ENCODE measurements at places on chromosomes 16 and 17.

GRCh38 chr16:51763072-51763661 is 612.1 kb upstream of the SALL1 start:
- DNase-seq, result no peak

DNA sequence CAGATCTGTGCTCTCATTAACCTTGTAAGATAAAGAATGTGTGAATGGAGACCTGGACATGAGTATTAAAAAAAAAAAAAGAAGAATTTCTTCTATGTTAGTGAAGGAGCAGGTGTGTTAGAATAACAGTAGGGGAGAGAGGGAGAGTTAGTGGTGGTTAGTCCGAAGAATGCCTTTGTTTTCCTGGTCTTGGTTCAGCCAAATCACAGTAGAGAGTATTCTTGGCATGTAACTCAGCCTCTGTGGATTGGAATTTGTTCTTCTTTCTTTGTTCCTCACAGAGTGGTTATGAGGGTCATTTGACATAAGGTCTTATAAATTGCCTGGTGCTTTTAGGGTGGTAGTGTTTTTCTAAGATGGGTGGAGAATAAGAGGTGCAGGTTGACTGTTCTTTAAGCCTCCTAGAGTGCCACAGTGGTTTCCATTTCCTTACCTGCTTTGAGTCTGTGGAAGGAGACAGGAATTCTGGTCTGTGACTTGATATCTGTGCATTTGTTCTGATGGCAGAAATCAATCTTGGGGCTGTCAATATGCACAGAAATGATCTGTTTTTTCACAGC is 17.6 kb downstream of the NUP93 start:
- DNase-seq, result no peak

GRCh38 chr17:75679706-75680211 is 12.6 kb downstream of the SAP30BP start:
- DNase-seq, result no peak

- no peak for DNase-seq
These were observed 15.0 kb upstream of the USP32 start for GRCh38 chr17:60406887-60407286.

- DNase-seq, result no peak
These were observed 46.6 kb upstream of the GSG1L start for GRCh38 chr16:28110074-28110473.

DNA sequence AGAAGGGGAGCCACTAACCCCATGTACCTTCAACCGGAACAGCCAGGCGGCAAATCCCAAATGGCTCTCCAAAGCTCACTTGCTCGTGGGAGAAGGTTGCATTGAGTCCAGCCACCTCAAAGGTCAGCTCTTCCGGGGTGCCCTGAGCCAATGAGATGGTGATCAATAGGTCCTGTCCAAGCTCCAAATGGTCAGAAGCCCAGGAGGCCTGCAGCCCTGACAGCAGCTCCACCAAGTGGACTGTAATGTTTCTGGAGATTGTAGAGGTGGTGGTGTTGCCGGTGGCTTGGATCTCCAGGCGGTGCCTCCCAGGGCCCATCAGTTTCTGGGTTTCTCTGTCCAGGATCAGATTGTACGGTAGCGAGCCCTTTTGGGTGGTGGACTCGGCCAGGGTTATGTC is 39.9 kb upstream of the BCO1 start:
- DNase-seq, result no peak

DNA sequence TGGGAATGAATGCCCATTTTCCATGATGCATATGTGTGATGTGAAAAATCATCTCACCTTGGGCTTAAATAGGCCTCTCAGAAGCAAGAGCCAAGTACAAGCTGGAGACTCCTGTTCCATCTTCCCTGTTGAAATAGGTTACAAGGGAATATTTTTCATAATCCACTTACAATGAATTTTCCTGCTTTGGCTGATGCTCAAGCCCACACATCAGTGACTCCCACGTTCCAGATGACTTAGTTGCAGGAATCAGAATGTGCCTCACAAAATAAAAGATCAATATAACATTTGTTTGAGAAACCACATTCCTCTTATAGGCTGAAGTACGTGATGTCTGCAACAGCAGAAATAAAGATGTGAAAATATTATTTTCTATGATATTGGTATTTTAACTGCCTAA is 24.1 kb downstream of the ANKFN1 start:
- no peak for DNase-seq

GRCh38 chr17:75738218-75738802 is 17.1 kb downstream of the ITGB4 start:
- no peak for DNase-seq

DNA sequence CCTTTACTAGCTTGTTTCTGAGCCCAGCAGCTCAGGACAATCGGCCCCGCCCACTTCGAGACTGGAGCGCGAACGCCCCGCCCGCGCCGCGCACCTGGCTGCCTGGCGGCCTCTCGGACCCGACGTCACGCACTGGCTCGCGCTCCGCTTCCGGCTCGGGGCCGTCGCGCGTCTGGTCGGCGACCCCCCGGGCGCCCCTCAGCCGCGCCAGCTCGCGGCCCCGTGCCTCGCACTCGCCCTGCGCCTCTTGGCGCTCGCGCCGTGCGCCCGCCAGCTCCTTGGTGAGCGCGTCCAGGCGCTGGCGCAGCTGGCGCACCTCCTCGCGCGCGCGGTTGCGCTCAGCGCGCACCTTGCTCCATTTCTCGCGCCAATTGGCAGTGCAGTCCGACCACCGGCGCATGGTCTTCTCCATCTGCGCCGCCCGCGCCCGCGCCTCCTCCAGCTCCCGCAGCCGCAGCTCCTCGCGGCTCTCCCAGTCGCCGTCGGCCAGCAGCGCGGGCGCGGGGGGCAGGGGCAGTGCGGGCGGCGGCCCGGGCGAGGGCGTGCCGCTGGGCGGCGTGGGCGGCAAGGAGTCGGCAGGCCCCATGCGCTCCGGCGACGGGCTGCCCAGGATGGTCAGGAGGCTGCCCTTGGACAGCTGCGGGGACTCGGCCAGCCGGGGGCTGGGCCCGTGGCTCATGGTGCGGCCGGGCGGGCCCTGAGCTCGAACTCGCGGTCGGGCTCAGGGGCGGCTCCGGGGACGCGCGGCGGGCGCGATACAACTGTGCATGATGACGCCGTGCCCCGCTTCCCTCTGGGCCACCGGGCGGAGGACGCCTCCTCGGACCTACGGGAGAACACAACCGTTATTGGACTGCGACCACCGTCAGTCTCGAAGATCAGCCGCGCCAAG is 7.6 kb downstream of the CCDC102A start:
- no peak for DNase-seq

GRCh38 chr17:48603959-48604769 is 622 bp downstream of the HOXB6 start:
- peak; percentile 78 for DNase-seq

GRCh38 chr17:38608648-38609047 is 2.9 kb upstream of the SRCIN1 start:
- no peak for DNase-seq

- no peak for DNase-seq
These were observed 16.3 kb downstream of the ABCC12 start for GRCh38 chr16:48139517-48139916.

GRCh38 chr17:79027274-79027924 is 3.4 kb downstream of the C1QTNF1 start:
- peak; percentile 67 for DNase-seq

- DNase-seq, result no peak
These were observed 11.9 kb downstream of the NPTX1 start for GRCh38 chr17:80464486-80464885.

GRCh38 chr17:33519692-33520091 is 226.6 kb upstream of the ASIC2 start:
- DNase-seq, result no peak

GRCh38 chr16:13291591-13292333 is 390.4 kb downstream of the SHISA9 start:
- peak; percentile 27 for DNase-seq

DNA sequence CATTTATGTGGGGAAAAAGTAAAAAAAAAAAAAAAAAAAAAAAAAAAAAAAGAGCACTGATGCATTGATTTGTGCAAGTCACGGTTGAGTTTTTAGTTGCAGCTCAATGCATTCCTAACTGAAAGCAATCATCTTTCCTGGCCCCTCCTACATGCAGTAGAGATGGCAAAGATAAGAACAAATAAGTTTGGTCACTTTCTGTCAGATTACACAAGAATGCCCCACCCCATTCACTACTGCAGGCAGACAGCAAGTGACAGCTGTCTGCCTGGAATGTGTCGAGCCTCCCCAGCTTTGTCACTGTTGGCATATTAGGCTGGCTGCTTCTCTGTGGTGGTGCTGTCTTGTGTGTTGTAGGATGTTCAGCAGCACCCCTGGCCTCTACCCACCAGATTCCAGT is 243.5 kb downstream of the FOXL1 start:
- peak; percentile 77 for DNase-seq

DNA sequence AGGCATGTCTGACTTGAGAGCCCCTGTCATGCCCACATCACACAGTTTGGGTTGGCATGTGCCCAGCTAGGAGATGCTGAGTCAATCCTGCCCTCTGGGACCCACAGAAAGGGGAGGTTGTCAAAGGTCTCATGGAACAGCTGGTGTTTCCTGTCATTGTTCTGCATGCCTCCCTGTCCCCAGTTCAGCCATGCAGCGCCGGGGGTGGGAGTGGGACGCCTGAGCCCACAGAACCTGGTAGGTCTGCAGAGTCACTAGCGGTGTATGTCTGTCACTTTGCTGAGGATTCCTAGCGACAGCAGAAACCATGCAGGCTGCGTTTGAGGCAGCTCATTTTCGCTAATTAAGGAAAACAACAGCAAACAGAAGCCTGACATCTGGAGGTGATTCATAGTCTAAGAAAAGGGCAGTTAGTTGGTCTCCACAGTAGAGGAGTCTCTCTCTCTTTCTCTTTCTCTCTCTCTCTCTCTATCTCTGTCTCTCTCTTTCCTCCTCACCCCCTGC is 19.6 kb upstream of the CCL1 start:
- DNase-seq, result peak; percentile 27

- no peak for DNase-seq
These were observed 20.9 kb downstream of the UBE2O start for GRCh38 chr17:76432004-76432403.

- DNase-seq, result peak; percentile 59
These were observed 34.7 kb downstream of the MYO15A start for GRCh38 chr17:18143044-18143936.

DNA sequence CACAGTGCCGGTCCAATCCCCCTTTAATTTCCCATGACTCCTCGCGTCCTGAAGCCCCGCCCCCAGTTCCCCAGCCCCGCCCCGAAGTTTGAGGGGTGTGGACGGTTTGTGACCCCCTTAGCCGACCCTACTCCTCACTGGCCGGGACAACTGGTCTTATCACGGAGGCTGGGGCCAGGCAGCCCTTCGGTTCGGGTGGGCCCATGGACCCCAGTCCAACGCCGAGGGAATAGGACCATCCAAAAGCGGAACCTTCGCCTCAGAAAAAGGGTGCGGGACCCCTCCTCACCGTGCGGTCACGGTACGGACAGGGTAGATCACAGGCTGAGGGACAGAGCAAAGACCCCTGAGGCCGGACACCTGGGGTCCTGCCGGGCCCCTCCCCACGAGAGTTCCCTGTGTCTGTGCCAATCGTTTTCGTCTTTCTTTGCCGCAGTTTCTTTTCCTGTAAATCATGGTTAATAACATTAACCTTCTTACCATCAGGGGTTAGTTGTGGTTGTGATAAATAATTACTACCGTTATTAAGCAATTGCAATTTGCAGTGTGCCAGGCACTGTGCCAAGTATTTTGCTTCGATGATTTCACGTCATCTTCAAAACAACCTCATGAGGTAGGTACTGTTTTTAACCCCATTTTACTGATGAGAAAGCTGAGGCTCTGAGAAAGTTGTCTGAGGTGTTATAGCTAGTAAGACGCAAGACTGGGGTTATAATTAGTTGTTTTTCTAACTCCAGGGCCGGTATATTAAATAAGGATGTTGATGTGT is 543 bp downstream of the TMUB2 start:
- no peak for DNase-seq

Measured in SJCRH30 (cell line).